ENCODE measurements at places on chromosomes 16 and 17.

GRCh38 chr17:385178-385835, 32.7 kb upstream of the RPH3AL start:
- no peak for DNase-seq

DNA sequence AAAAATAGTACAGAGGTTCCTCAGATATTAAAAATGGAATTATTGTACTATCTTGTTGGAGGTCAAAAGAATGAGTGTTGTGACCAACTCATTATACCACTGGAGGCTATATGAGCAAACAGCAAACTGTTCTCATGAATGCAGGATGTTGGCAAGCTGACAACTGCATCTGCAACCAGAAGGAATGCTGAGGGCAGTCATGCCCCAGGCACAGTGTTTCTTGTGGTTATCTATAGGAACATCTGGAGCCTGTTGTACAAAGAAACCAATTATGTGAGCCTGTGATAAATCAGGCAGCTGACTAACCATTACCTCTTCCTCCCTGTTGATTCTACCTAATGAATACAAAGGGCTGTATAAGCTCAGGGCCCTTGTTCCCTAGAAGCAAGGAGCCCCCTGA, 2057.1 kb downstream of the TP53TG3F start:
- DNase-seq, result no peak

DNA sequence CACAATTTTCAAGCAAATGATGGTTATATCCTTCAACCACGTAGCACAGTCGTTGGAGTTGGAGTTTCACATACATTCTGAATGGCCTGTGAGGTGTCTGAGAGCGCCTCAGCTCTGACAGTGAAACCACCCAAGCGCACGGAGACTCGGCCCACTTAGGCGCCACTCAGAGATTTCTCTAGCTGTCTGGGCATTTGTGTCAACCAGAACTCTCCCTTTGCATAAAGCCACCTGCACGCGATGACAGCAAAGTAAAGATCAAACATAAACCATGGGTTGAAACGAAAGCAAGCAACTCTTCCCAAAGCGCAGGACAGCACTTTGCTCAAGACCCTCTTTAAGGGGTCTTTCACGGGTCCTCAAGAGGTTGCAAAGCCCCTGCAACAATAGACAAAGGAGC, 533 bp downstream of the SLC6A4 start:
- DNase-seq, result no peak

GRCh38 chr17:40615068-40615840, 32.4 kb downstream of the SMARCE1 start:
- DNase-seq, result peak; percentile 16

DNA sequence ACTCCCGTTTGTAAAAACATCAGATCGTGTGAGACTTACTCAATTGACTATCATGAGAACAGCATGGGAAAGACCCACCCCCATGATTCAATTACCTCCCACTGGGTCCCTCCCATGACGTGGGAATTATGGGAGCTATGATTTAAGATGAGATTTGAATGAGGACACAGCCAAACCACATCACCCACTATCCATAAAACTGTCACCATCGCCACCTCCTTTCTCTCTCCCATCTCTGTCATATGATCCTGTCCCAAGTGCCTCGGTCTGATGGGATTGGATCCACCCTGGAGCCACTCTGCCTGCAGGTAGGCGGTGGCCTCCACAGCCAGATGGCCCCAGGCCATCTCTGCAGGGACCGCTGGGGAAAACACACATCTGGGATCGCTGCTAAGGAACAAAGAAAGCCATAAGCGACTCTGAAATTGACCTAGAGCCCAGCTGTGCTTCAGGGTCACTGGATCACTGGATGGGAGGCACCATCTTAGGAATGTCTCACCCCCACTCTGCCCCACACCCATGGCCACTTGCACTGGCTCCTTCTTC, 61.2 kb downstream of the TMEM186 start:
- DNase-seq, result no peak

- no peak for DNase-seq
These were observed 8.0 kb downstream of the IGF2BP1 start for GRCh38 chr17:49005140-49005539.

GRCh38 chr16:48822431-48822830, 212.5 kb upstream of the N4BP1 start:
- DNase-seq, result no peak

GRCh38 chr17:6712058-6712853, 913 bp downstream of the SLC13A5 start:
- no peak for DNase-seq

DNA sequence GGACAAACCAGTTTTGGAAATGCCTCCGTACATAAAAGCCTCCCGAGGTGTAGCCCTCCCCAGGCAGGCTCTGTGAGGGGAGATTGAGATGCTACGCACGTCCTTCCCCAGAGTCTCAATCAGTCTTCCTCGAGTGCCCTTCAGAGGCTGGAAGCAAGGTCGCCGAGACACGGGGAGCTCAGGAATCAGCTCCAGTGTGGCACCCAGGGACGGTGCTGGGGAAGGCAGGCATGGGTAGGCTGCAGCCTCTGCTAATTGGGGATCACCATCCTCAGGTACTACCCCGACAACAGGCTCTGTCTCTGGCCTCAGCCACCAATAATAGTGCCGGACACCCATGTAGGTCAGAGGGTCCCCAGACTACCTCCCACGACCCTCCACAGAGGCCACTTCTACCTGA, 28.1 kb upstream of the GSG1L start:
- no peak for DNase-seq

DNA sequence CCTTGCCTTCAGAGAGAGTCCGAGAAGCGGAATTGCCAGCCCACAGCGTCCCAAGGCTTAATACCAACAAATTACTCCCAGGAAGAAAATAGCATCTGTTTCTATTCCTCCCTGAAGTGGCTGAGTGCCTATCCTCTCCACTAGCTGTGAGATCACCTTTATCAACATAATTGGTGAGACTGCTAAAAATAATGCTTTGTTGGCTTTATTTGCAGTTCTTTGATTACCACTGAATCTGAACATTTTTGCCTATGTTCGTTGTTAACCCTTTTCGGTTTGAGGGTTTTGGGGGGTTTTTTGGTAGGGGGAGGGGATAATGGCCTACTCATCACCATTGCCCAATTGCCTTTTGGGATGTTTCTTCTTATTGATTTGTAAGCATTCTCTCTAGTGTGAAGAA, 31.0 kb downstream of the MMP15 start:
- DNase-seq, result no peak

DNA sequence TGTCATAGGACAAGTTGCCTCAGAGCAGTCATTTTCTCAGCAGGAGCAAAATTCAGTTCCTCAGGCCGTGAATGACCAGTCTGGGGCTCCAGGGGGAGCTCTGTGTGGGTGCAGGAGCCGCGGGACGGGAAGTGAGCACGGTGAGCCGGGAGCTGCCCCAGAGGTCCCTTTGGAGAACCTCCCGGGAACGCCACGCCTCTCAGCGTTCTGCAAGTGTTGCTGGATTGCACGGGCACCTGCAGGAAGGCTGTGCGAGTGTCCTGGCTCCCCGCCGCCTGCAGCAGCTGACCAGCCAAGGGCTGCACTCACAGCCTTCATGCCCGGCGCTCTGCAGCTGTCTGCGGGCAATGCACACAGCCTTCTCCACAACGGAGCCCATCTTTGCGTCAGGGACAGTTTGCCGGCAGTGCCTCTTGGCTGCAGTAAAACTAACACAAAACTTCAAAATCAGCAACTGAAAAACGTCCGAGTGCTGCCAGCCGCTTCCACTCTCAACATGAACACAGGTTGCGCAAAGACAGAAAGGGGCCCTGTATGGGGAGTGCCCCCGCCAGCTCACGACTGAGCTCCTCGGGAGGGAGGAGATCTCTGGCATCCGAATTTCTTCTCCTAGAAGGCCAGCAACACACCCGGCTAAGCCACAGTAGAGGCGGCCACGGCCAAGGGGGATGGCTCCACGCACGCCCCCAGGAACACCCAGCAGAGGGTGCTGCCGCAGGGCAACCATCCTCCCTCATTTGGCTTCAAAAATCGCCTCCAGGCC, 16.0 kb downstream of the NDUFAF8 start:
- DNase-seq, result no peak

- DNase-seq, result no peak
These were observed 26.4 kb downstream of the PSME3IP1 start for GRCh38 chr16:57159447-57159846.

DNA sequence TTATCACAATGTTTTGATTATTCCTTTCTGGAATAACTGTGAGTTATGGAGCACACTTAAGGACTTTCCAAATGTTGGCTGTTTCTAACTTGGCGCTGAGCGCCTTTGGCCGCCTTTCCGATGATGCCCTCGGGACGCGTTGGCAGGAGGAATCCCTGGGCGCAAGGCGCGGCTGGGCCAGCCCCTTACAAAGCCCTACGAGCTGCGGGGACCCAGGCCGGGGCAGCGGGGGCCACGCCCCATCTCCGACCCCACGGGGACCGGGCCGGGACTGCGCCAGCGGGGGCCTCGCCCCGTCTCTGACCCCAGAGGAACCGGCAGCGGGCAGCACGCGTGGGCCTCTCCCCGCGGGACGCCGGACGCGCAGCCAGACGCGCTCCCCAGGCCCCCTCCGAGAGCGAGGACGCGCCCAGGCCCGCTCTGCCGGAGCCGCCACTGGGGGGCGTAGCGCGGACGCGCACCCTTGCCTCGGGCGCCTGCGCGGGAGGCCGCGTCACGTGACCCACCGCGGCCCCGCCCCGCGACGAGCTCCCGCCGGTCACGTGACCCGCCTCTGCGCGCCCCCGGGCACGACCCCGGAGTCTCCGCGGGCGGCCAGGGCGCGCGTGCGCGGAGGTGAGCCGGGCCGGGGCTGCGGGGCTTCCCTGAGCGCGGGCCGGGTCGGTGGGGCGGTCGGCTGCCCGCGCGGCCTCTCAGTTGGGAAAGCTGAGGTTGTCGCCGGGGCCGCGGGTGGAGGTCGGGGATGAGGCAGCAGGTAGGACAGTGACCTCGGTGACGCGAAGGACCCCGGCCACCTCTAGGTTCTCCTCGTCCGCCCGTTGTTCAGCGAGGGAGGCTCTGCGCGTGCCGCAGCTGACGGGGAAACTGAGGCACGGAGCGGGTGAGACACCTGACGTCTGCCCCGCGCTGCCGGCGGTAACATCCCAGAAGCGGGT, at the start of gene GAA:
TSS of gene GAA (plus strand) at position 571 of the 935 bp plus-strand sequence. CDS start 3,006 bp downstream, outside the sequence.
- DNase-seq, result peak; percentile 93

GRCh38 chr16:21192991-21193390, 18.4 kb downstream of the ZP2 start:
- DNase-seq, result no peak

GRCh38 chr17:80959330-80960036, 32.2 kb upstream of the CHMP6 start:
- no peak for DNase-seq

GRCh38 chr16:67296420-67296819, 17.1 kb downstream of the PLEKHG4 start:
- no peak for DNase-seq

GRCh38 chr17:80873307-80873951, 118.2 kb upstream of the CHMP6 start:
- DNase-seq, result no peak

- no peak for DNase-seq
These were observed 22.2 kb upstream of the C17orf113 start for GRCh38 chr17:42072323-42073187.

DNA sequence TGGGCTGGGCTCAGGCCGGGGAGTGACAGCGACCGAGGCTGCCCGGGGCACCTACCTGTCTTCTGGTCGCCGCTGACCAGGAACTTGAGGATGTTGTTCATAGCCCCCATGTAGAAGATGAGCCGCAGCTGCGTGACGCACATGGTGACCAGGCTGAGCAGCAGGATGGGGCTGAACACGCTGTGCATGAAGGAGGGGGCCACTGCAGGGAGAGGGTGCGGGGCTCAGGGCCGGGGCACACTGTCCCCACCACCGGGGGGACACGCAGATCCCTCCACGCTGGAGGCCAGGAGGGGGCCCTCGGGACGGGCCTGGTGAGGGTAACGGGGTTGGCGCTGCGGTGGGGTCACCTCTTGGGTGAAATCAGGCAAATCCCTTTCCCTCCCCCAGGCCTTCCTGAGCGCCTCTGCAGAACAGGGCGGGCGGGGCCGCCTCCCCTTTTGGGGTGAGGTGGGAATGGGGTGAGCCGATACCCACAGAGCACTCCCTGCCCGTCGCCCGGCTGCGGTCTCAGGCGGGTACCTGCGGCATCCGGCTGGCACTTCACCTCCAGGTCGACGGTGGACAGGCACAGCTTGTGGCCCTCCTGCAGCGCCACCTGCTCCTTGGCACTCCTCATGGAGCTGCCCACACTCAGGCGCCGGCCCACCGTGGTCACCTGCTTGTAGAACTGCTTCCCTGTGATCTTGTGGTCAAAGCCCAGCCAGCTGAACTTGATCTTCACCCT, 28.3 kb upstream of the PITPNA start:
- DNase-seq, result no peak

- no peak for DNase-seq
These were observed 52.8 kb downstream of the SLFN5 start for GRCh38 chr17:35295686-35296085.
